Cortex of kidney (tissue), 1 donor: ENCODE measurements at places on chromosomes 16 and 17.

DNA sequence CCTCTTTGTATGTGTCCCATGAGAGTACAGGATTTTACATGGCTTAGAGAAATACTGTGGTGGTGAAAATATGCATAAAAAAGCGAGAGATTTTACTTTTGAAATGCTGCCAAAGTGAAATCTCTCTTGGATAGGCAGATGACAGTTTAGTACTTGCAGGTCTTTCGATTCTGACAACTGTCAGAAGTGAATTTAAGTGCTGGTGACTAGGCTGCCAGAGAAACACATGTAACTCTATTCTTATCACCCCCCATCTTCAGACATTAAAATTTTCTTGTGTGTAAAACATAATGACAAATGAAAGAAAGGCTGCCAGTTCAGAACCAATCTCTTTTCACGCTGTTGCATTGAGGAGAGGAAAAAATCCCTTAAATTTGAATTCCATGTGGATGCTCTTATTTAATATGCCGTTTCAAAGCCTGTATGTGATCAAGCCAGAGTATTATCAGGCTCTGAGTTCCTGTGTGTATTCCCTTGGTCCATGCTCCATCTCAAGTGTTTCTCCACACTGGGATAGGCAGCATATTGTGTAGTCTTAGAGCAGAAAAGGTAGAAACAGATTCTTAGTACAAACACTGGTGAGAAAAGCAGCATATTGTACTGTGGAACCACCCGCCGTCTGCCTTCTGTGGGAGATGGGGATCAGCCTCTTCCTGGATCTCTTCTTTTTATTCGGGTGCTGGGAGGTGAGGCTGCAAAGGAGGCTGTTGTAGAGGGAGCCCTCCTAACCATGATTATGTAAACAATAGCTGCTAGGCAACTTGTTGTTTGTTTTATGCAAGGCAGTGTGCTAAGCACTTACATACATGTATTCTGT is 291.3 kb downstream of the WWOX start:
- no peak for DNase-seq

GRCh38 chr17:66834919-66835454 is at the start of gene CACNG5:
Gene CACNG5, plus strand, starts transcription at chr17:66835117. Its CDS starts 42,216 bp downstream, at chr17:66877333.
- DNase-seq, result no peak

- DNase-seq, result no peak
Measured at GRCh38 chr16:51025588-51026290, 125.3 kb downstream of the SALL1 start.

- DNase-seq, result no peak
Measured at GRCh38 chr17:71995590-71995989, 125.2 kb upstream of the SOX9 start.

- no peak for DNase-seq
Measured at GRCh38 chr16:11417487-11417886, 72.2 kb downstream of the RMI2 start.

DNA sequence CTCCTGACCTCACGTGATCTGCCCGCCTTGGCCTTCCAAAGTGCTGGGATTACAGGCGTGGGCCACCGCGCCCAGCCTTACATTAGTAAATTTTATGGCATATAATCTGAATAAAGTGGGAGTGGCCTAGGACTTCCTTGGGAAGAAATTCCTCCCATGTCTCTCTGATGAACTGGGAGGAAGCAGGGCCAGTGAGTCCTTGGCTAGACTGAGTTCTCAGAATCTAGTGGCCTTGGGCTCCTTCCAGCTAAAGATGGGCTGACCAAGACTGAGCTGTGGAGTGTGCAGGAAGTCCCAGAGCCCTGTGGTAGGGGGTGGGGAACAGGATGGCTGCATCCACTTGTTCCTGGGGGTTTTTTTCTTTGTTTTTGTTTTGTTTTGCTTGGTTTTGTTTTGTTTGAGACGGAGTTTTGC is 10.0 kb upstream of the NAGLU start:
- no peak for DNase-seq

DNA sequence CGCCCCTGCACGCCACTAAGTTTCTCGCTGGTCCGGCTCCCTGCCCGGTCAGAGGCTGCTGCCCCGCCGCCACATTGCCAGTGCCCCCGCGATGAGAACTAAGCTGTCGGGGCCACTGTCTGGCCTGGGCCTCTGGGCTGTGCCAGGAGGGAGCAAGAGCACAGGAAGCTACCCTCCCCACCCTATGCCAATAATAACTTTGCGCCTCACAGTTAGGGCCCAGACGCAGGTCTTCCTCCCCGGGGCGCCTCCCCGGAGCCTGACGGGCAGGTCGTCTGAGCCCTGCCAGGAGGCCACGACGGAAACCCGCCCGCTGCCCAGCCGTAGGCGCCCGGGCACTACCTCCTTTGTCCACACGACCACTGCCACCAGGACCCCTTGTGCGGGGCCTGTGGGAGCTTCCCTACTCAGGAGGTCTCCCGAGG is 1.5 kb downstream of the ZFPM1 start:
- DNase-seq, result no peak

DNA sequence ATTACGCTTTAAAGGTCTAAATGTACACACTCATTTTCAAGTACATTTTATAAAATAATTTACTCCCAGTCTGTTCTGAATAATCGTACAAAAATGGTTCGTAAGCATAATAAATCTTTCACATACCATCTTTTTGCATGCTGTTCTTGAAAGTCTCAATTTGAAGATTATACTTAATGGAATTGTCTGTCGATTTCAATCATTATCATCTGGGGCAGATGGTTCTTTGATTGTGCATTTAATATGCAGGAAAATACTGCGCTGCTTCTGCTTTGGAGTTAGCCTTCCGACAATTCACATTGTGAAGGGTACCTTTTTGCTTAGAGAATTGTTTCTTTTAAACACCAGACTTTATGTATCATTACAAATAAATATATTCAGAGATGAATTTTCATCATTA is 262.8 kb downstream of the ABCC12 start:
- DNase-seq, result no peak

GRCh38 chr17:67718325-67718941 is 697 bp downstream of the NOL11 start:
- no peak for DNase-seq

DNA sequence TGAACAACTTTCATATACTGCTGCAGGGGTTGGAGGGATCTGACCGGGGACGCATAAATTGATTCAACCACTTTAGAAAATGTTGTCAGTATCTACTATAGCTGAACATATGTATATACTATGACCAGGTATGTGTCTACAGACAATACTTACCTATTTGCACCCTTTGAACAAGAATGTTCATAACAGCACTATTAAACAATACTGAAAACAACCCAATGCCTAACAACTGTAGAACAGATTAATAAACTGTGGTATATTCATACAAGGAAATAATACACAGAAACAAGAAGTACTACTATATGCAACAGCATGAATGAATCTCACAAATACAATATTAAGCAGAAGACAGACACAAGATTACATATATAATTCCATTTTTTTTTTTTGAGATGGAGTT is 10.5 kb downstream of the BRIP1 start:
- no peak for DNase-seq

DNA sequence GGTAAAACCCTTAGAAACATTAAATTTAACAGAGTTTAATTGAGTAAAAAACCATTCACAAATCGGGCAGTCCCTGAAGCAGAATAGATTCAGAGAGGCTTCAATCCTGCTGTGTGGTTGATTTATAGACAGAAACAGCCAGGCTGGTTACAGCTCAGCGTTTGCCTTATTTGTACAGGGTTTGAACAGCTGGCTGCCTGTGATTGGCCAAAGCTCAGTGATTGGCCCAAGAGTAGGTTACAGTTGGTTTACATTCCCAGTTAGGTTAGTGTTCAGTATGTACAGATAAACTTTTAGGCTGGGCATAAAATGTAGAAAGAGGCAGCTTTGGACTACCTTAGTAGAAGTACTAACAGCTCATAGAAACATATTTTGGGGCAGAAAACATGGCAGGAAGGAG is 210.4 kb upstream of the ELAC2 start:
- DNase-seq, result no peak

GRCh38 chr16:57920215-57920879 is 50.6 kb downstream of the CNGB1 start:
- no peak for DNase-seq

DNA sequence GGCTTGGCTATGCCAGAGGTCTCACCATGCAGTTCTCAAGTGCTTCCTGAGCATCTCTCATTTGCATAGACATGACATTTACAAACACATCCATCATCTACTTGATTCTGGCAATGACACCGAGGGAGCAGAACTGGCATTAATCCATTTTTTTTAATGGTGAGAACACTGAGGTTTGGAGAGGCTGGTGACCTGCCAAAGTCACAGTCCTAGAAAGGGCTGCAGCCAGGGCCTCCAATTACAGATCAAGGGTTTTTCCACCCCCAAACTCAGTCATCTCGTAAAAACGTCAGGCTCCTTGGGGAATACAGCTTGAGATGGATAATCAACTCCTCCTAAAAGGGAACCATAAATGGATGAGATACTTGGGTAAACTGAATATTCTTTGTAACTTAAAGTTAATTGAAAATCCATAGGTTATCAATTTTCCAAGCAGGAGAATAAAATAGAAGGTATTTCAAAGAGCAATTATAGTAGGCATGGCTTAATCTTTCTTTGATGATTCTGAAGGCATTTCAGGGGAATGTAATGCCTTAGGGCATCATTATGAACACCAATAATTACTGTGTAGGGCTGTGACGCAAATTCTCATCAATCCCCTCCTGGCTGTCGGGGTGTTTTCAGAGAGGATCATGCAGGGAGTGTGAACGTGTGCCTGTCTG is 9.4 kb upstream of the MEOX1 start:
- no peak for DNase-seq

DNA sequence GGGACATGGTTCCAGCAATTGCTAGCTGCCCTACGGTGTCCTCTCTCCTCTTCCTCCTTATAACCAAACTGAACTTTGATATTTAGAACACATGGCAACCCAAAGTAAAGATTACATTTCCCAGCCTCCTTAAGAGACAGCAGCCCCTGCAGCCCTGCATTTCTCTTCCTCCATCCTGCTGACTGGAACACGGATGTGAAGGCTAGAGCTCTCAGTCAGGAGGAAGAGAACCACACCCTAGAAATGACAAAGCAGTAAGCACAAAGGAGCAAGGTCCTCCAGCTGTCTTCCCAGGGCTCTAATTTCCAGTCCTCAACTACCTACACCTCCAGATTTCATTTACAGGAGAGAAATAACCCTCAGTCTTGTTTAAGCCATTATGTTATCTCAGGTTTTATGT is 10.9 kb downstream of the DYNC1LI2 start:
- no peak for DNase-seq

DNA sequence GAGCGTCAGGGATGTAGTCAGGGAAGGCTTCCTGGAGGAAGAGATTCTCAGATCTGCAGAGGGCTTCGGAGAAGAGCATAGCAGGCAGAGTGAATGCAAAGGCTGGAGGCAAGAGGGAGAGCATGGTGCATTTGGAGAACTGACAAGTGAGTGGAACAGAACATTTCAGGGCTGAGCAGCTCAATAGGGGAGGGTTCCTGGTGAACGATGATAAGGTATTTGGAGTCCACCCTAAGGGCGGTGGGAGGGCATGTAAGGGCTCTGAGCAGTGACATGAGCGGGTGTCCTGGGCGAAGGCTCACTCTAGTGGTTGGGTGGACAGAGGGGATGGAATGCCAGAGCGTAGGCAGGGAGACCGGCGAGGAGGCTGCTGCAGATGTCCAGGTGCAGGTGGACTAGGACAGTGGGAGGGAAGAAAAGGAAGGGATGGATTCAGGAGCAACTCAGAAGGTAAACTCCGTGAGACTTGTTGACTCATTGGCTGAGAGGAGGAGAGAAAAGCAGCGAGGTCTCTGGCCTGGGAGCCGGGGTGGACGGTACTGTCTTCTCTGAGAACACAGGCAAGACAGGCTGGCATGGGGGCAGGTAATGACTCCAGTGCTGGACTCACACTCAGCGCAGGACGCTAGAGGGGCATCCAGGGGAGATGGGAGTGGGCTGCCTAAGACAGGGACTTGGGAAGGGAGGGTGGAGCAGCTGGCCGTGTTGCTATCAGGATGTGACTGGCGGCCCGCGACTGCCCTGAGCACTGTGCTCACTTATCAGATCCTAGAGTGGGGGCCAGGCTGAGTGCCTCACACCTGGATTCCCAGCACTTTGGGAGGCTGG is 1.4 kb upstream of the PITPNA start:
- no peak for DNase-seq

DNA sequence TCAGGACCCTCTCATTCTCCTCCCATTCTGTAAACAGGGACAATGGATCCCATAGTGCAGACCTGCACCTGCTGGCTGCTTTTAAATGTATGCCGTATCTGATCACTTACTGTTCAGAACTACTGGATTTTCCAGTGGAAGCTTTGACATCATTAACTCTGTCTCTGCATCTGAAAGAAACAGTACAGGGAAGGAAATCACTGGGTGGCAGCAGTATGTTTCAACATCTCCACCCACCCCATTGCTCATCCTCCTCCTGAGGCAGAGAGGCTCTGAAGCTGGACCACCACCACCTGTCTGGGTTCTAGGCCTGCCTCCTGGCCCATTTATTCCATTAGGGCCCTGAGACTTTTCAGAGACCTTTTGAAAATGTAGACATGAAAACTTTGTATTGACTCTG is 2.6 kb downstream of the CCL15 start:
- no peak for DNase-seq

DNA sequence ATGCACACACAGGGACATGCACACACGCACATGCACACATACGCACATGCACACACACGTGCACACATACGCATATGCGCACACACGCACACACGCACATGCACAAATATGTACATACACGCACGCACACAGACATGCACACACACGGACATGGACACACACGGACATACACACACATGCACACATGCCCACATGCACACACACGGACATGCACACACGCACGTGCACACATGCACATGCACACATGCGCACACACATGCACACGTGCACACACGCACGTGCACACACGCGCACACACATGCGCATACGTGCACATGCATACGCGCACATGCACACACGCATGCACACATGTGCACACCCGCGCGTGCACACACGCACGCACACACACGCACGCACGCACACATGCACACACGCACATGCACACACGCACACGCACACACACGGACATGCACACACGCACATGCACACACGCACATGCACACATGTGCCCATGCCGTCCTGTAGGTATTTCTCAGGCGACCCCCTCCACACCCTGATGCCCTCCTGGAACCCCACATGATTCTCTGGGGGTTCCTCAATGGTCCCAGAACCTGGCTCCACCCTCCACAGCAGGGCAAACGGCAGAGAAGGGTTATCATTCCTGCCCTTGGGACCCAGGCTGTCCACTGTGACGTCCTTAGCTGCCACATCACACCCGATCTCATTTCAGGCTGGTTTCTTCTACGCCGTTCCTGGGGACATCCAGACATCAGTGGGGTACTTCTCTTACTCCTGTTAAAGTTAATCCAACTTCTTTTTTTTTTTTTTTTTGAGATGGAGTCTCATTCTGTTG is 9.6 kb upstream of the RBFOX3 start:
- no peak for DNase-seq
